ENCODE measurements at places on chromosomes 5 and 9. TPM values are rescaled to one million over a fixed set of nuclear protein-coding genes. Genes with fewer than 3 reads are reported as not detected.

Gene CCDC192
- total RNA-seq = 1.8 TPM

Gene INSL6
- total RNA-seq = not detected

Gene ALDH1A1
- 180 TPM for total RNA-seq

Gene GLT6D1
- total RNA-seq = not detected

Gene GNA14
- 5.7 TPM for total RNA-seq

Gene IFNA21
- total RNA-seq = not detected

Gene ARHGEF39
- not detected for total RNA-seq

Gene TRPM6
- 2.9 TPM for total RNA-seq

Gene IRX1
- 1.9 TPM for total RNA-seq

Gene RASGEF1C
- total RNA-seq = 9.3 TPM

Gene AQP7
- 51.6 TPM for total RNA-seq

Gene TMEM174
- not detected for total RNA-seq

Gene SLC4A9
- not detected for total RNA-seq

Gene HINT1
- 130 TPM for total RNA-seq

Gene KCNIP1
- 9.2 TPM for total RNA-seq

Gene SMIM3
- 38.6 TPM for total RNA-seq

Gene CYLC2
- not detected for total RNA-seq

Gene LCN1
- total RNA-seq = not detected

Gene ESM1
- not detected for total RNA-seq

Gene DAPK1
- 60.3 TPM for total RNA-seq

Measured in tibial nerve (tissue), 4 donors.